ENCODE measurements at places on chromosomes 5 and 9. TPM values are rescaled to one million over a fixed set of nuclear protein-coding genes. Genes with fewer than 3 reads are reported as not detected.

GRCh38 chr5:37849641-37850040 is 9.8 kb upstream of the GDNF start:
- DNase-seq: no peak
- no peak overlapping the region for H3K27ac ChIP-seq
- no peaks in the 10 kb centered on the region for H3K36me3 ChIP-seq

The EDIL3 gene
- total RNA-seq: 27.5 TPM

The FAM221B gene
- 0.05 TPM for total RNA-seq

DNA sequence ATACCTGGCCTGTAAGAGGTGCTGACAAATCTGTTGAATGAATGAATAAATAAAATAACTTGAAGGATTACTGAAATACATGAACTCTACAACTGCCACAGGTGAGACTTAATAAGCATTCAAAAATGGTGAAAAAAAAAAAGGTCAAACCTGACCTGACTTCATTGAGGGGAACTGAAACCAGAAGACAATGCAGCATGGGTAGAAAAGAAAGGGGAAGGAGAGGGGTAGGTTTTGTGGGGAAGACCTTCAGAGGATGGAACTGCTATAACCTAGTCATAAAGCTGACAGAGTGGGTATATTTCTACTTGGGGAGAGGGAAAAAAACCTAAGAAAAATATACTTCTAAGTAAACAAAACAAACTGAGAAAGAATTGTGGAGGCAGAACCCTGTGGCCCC is 56.6 kb downstream of the RASEF start:
- no peak for DNase-seq
- H3K4me1 ChIP-seq: no peaks in the 10 kb centered on the region
- H3K27ac ChIP-seq: no peak overlapping the region
- H3K36me3 ChIP-seq: no peaks in the 10 kb centered on the region
- H3K4me3 ChIP-seq: no peak overlapping the region
- H3K27me3 ChIP-seq: no peaks in the 10 kb centered on the region

The PCDHGB1 gene
- total RNA-seq: 1.7 TPM

The ANP32B gene
- 133 TPM for total RNA-seq

GRCh38 chr5:60763061-60763460 is 63.1 kb upstream of the DEPDC1B start:
- H3K27me3 ChIP-seq: no peaks in the 10 kb centered on the region
- H3K4me3 ChIP-seq: no peak overlapping the region
- DNase-seq: no peak
- no peaks in the 10 kb centered on the region for H3K36me3 ChIP-seq

- peak overlapping the region; percentile 52 for H3K27ac ChIP-seq
- no peak overlapping the region for H3K4me3 ChIP-seq
- no peaks in the 10 kb centered on the region for H3K27me3 ChIP-seq
These were observed 18.6 kb upstream of the NKD2 start for GRCh38 chr5:989961-990530.

DNA sequence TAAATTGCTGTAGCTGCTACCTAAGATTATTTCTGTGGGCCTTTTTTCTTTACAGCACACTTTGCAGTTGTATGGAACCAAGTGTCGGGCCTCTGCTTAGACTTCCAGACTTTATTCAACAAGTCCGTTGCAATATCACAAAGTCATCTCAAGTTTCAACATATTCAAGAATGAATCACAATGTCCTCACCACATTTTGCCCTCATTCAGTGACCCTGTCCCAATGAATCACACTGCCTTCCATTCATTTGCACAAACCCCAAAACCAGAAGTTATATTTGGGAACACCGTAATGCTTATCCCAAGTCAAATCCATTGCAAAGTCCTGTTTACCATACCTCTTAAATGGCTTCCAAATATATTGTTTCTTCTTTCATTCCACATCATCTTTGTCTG is 439.6 kb downstream of the CSNK1G3 start:
- H3K4me1 ChIP-seq: no peaks in the 10 kb centered on the region
- no peaks in the 10 kb centered on the region for H3K27me3 ChIP-seq
- no peaks in the 10 kb centered on the region for H3K36me3 ChIP-seq
- no peak overlapping the region for H3K27ac ChIP-seq
- no peak for DNase-seq

The ENTPD2 gene
- total RNA-seq: 22.1 TPM

- no peaks in the 10 kb centered on the region for H3K4me1 ChIP-seq
- peaks cover 6% of the 10 kb centered on the region for H3K36me3 ChIP-seq
- no peak overlapping the region for H3K27ac ChIP-seq
These were observed 12.7 kb upstream of the AHRR start for GRCh38 chr5:308672-309271.

DNA sequence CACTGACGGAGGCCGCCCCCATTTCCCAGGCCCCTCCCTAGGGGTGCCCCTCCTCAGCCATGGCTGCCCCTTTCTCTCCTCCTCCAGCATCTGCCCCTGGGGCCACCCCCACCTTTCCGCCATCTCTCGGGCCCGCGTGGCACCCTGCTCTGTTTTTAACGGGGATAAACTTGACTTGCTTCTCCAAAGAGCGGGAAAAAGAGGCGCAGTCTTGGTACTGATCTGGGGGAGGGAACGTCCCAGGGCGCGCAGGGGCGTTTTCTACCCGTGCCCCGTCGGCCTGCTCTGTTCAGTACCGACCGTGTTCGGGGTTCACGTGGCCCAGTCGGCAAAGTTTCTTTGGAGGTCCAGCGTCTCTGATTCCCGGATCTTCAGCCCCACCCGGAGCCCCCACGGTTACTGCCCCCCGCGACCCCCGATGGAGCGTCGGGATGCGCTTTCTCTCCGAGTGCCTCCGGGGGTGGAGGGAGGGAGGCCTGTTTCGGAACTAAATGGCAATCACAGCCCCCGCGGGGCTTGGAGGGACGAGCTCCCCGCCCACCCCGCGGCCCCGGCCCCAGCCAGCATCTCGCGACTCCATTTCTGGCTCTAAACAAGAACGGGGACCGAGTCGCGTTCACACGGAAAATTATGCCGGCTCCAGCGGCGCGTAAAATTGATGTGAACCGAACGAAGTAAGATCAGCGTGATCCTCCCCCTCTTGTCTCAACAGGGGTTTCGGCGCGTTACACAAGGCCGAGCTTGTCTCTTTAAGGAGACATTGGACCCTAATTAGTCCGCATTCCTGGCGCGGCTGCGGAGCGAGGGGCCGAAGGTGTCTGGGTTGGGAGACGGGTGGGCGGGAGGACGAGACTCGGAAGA is 1.1 kb upstream of the TLE4 start:
- peak overlapping the region; percentile 44 for H3K4me3 ChIP-seq
- no peaks in the 10 kb centered on the region for H3K36me3 ChIP-seq
- H3K4me1 ChIP-seq: no peaks in the 10 kb centered on the region

The DCP2 gene
- total RNA-seq: 39.5 TPM

DNA sequence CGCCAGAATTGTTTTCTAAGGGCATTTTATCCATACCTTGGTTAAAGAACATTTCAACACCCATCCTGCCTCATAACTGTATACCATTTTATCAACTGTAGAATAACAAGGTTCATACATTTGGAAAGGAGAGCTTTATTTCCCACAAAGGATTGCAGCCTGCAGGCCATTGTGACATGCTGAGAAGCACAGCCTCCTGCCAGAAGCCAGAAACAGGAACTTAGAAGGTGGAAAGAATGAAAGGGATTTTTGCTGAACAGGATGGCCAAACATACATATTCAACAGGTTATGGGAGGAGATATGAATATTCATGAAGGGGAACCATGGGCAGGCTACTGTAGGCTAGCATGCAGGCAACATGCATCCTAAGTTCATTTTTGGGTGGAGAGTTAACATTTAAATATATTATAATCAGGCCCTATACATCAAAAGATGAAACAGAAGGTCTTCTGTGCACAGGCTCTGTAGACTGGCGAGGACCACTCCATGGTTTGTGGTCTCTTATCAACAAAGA is 59.9 kb upstream of the DIRAS2 start:
- H3K27ac ChIP-seq: no peak overlapping the region
- no peak overlapping the region for H3K4me3 ChIP-seq
- no peaks in the 10 kb centered on the region for H3K36me3 ChIP-seq

DNA sequence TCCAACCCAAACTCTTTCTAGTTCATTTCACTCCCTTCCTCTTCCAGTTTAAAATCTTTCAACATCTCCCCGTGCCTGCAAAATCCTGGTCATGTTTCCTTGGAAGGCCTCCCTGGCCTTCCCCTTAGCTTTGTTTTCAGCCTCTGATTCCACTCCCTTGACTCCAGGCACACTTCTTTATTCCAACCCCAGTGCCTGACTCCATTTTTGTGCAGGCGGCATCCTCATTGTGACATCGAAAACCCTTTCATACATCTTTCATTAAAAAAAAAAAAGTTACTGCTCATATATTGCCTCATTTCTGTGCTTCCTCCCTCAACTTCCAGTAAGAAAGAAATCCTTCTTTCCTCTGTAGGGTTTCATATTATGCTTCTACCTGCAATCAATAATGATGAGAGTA is 7.1 kb upstream of the TNFSF8 start:
- no peaks in the 10 kb centered on the region for H3K27me3 ChIP-seq
- H3K4me1 ChIP-seq: no peaks in the 10 kb centered on the region
- H3K4me3 ChIP-seq: no peak overlapping the region

DNA sequence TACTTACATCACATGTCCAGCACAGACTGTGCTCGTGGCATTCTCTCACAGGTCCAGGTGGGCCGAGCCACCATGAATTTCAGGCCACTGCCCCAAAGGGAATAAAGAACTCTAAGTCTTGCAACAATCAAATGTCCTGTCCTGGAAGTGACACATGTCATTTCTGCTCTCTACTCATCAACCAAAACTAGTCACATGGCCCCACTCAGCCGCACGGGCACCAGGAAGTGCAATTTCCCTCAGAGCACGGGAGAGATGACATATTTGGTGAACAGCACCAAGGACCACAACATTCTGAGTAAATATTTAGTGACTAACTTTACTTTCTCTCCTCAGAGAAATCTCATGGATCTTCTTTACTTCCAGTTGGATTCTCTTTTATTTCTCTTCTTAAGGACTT is 131.1 kb upstream of the TUT7 start:
- no peak overlapping the region for H3K4me3 ChIP-seq
- DNase-seq: no peak
- H3K4me1 ChIP-seq: no peaks in the 10 kb centered on the region
- no peaks in the 10 kb centered on the region for H3K36me3 ChIP-seq

The HAVCR2 gene
- 1.3 TPM for total RNA-seq

DNA sequence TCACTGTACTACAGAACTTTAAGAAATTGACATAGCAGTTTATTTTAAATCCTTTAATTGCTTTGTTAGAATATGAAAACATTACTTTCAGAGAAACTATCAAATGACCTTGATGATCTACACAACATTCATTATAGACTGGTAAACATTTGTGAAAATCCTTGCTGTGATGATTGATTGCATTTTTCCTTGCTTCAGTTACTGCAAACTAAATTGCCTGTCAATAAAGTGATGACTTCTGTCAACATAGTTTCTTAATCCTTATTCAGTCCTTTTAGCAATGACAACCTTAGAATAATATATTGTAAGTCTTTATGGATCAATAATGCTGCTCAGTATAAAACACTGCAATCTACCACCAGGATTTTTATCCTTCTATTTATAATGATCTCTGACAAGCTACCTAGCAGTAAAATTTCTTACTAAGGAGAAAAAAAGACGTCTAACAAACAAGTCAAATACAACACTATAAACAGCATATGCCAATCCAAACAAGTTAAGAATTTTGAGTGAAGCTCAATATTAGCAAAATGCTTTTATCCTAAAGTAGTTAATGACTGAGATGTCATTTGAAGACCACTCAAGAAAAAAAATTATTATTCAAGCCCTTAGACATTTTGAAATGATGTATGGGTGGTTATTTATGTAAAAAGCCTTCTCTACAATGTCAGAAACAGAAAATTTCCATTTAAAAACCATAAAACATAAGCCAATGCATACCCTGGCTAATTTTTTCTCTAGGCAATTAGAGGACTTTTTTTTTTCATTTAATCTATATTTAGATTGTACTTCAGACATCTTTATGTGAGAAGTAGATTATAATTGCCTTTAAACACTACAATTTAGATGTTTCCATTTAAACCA is 105.5 kb downstream of the FBXL17 start:
- H3K27me3 ChIP-seq: no peaks in the 10 kb centered on the region
- no peak for DNase-seq
- no peaks in the 10 kb centered on the region for H3K4me1 ChIP-seq
- H3K36me3 ChIP-seq: no peaks in the 10 kb centered on the region
- H3K4me3 ChIP-seq: no peak overlapping the region

- no peak overlapping the region for H3K4me3 ChIP-seq
- no peak overlapping the region for H3K27ac ChIP-seq
- no peak for DNase-seq
- H3K4me1 ChIP-seq: no peaks in the 10 kb centered on the region
- no peaks in the 10 kb centered on the region for H3K36me3 ChIP-seq
These were observed 2.8 kb downstream of the AIF1L start for GRCh38 chr9:131099102-131099606.

DNA sequence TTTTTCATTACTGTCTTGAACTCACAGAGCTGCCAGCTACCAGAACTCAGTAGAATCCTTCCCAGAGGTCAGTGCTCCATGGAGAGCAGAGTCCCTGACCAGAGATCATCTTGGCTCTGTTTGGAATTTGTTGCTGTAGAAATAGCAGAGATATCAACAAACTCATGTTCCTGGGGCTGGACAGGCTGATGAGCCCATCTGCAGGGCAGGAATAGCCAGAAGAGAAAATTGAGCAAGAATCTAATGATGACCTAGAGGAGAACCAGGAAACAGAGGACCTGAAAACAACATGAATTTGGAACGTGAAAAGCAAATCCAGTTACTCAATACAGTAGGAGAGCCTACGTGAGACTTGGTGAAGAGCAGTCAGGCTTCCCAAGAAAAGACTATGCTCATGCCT is 437.8 kb downstream of the PLK2 start:
- no peak overlapping the region for H3K27ac ChIP-seq
- H3K36me3 ChIP-seq: no peaks in the 10 kb centered on the region
- H3K27me3 ChIP-seq: no peaks in the 10 kb centered on the region
- H3K4me1 ChIP-seq: no peaks in the 10 kb centered on the region
- no peak overlapping the region for H3K4me3 ChIP-seq

The CXXC5 gene
- total RNA-seq: 40.4 TPM

GRCh38 chr5:56056875-56057274 is 62.1 kb upstream of the IL6ST start:
- no peak overlapping the region for H3K27ac ChIP-seq
- H3K36me3 ChIP-seq: no peaks in the 10 kb centered on the region

The POC5 gene
- total RNA-seq: 8.8 TPM

The NTNG2 gene
- total RNA-seq: 0.59 TPM
